ENCODE measurements at places on chromosomes 2 and 18.
A peak's percentile ranks its signal among the peaks of the same experiment; 100 is the strongest.

- DNase-seq = no peak
Measured at GRCh38 chr18:21763846-21764646, 23.5 kb downstream of the MIB1 start.

GRCh38 chr2:200025717-200026116 lies 70.3 kb downstream of the MAIP1 start:
- DNase-seq = no peak

GRCh38 chr2:109380502-109381326 lies 233.1 kb downstream of the SEPTIN10 start:
- DNase-seq = peak; percentile 4

- DNase-seq = no peak
Measured at GRCh38 chr2:158443606-158444005, 12.9 kb downstream of the CCDC148 start.

DNA sequence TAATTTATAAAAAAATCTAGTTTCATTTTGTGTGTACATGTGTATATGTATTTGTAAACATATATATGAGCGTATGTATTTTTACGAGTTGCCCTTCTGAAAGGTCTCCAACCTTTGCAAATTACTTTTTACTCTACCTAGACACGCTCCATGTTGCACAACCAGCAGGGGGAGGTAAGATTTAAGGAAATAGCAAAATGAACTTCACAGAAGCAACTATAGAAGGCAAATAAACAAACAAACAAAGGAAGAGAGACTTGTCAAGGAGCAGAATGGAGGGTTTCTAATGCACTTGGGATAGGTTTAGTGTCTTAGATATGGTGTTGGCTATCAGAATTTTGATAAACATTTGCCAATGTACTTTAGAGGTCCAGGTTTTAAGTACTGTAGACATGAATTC lies 820.5 kb upstream of the POU3F3 start:
- no peak for DNase-seq

DNA sequence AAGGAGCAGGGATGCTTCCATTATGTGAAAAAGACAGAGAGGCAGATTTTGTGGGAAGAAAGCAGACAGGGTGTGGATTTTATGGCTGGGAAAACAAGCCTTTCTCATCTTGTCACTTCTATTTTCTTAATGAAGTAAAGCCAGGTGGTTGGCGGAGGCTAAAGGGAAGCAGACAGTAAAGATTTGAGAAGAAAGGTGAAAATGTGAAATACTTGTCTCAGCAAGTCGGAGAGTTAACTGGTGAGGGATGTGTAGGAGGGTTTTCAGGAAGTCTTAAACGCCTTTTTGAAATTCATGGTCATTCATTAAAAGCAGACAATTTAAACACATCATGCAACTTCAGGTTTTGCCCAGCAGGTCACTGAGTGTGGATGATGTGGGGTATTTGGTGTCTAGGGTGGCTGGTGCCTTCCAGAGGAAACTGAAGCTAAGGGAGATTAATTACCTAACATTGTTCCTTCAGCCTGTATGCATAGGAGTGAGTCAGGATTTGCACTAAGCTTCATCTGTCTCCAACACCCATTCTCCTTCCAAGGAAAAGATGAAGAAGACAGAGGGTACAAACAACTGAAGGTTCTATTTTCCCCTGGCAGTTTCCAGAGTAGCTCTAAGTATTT lies 20.7 kb downstream of the SLC14A2 start:
- DNase-seq = no peak

- no peak for DNase-seq
Measured at GRCh38 chr18:10085416-10085815, 171.6 kb downstream of the VAPA start.

- DNase-seq = no peak
Measured at GRCh38 chr2:240435948-240436682, 652 bp downstream of the GPC1 start.

GRCh38 chr2:77017355-77017745 lies 504.8 kb downstream of the LRRTM4 start:
- no peak for DNase-seq

- no peak for DNase-seq
Measured at GRCh38 chr2:196291873-196292800, 120.8 kb upstream of the STK17B start.

DNA sequence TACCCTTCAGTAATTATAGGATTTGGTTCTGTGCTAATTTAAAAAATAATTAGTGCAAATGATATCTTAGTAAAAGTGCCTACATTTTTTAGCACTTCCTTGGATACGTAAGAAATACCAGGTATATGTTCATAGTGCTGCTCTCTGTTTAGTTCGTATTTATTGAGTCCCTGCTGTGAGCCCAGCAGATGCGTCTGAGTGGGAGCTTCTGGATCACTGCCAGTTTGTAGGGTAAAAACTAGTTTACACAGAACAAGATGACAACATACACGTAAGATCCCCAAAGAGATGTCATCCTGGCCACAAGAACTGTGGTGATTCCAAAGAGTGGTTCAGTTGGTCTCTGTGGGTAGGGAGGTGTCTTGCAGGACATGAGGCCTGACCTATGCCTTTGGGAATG lies 103.2 kb downstream of the CTIF start:
- DNase-seq = no peak
